ENCODE measurements at places on chromosomes 12 and 14. TPM values are rescaled to one million over a fixed set of nuclear protein-coding genes. Genes with fewer than 3 reads are reported as not detected.

- peak; percentile 89 for DNase-seq
Observed at GRCh38 chr14:69005432-69006148, 26.5 kb upstream of the ACTN1 start.

GRCh38 chr12:83527810-83528209, 841.1 kb downstream of the TMTC2 start:
- DNase-seq, result no peak

GRCh38 chr14:66066981-66067776, 419.0 kb upstream of the CCDC196 start:
- DNase-seq, result no peak

GRCh38 chr12:132687211-132688164, at the start of the genes POLE and PXMP2:
TSS of gene POLE (minus strand) at chr12:132687342. CDS start at chr12:132687315, 27 bp downstream.
TSS of gene PXMP2 (plus strand) at chr12:132687587. CDS start at chr12:132687671, 84 bp downstream.
- peak; percentile 93 for DNase-seq

- DNase-seq, result no peak
Observed at GRCh38 chr14:91315844-91316267, 71.4 kb upstream of the GPR68 start.

DNA sequence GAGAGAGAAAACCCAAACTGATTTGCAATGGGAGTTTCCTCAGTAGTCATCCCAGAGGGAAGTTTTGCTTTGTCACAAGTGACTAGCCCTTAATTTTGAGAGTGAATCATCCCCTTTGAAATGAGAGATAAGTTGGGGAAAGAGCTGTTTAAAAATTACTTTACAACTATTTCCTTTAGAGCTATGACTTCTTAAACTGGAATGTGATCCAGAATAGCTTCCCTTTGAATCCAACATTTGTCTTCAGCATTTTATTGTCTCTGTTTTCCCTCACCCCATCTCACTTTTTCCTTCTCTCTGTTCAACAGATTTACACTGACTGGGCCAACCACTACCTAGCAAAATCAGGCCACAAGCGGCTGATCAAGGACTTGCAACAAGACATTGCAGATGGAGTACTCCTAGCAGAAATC, 109.3 kb downstream of the NAV3 start:
- DNase-seq, result peak; percentile 89

GRCh38 chr12:95240556-95240955, 22.9 kb downstream of the VEZT start:
- DNase-seq, result no peak

DNA sequence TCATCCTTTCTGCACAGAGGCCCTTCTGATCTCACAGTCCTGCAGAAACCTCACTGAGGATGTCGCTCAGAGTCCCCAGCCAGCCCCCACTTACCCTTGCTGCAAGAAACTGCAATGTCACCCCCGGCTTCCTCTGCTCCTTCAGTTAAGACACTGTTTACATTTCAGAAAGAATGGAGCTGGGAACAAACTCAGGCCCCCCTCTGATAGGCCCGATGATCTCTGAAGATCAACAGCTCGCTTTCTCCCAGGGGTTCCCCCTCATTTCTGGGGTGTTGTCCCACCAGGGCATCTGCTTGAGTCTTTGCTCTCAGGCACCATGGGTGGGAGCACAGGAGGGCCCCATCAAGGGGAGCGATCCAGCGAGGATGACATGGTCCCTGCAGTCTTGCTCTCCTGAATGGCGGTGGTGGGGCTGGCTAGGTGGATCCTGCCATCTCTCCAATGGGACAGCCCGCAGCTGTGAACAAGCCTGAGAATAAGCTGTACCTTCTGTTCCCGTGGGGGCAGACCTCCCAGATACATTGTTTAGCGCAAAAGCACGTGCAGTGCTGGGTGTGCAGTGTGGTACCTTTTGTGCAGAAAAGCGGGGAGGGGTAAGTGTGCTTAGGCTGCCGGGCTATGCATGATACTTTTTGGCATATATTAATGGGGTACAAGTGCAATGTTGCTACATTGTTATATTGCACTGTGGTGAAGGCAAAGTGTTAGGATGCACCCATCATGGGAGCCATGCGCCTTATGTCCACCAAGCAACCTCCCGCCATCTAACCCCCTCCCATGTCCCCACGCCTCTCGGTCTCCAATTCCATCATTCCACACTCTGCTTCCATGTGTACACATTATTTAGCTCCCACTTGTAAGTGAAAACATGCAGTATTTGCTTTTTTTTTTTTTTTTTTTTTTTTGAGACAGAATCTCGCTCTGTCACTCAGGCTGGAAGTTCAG, 6.7 kb upstream of the NCOR2 start:
- DNase-seq, result no peak

GRCh38 chr12:25126101-25126500, 68.9 kb downstream of the DNAI7 start:
- no peak for DNase-seq

The GALNT8 gene
- total RNA-seq, result not detected

The TRPV4 gene
- total RNA-seq, result not detected

The ARHGEF25 gene
- total RNA-seq, result 14.6 TPM

The GARIN6 gene
- total RNA-seq, result not detected
